Activated naive CD8-positive, alpha-beta T cell treated with anti-CD3 and anti-CD28 coated beads, Interleukin-2, amount 50 U/mL, for 16 hours (primary cell): ENCODE measurements at places on chromosomes 6 and 20.

- no peak for DNase-seq
Observed at GRCh38 chr6:119277052-119277451, 72.5 kb downstream of the MAN1A1 start.

- no peak for DNase-seq
Observed at GRCh38 chr6:15399641-15400470, 154.0 kb downstream of the JARID2 start.

DNA sequence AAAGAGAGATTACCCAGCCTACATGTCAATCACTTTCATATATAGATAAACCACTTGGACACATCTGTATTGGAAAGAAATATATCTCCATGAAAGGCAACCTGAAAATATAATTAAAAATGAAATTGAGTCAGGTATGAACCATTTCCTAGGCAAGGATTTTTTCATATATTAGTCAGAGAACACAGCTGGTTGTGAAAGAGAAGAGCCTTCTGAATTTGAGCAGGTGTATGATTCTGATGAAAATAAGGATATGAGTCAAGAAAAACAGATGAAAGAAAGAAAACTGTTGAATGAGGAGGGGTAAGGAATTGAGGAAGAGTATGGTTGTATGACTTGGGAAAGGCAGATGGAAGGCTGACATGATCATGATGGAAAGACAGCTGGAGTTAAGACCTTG is 441.1 kb downstream of the HAO1 start:
- DNase-seq, result no peak

GRCh38 chr20:37243937-37244571 is 17.6 kb downstream of the GHRH start:
- DNase-seq, result no peak

GRCh38 chr20:64168381-64169090 is 4.3 kb downstream of the MYT1 start:
- no peak for DNase-seq

DNA sequence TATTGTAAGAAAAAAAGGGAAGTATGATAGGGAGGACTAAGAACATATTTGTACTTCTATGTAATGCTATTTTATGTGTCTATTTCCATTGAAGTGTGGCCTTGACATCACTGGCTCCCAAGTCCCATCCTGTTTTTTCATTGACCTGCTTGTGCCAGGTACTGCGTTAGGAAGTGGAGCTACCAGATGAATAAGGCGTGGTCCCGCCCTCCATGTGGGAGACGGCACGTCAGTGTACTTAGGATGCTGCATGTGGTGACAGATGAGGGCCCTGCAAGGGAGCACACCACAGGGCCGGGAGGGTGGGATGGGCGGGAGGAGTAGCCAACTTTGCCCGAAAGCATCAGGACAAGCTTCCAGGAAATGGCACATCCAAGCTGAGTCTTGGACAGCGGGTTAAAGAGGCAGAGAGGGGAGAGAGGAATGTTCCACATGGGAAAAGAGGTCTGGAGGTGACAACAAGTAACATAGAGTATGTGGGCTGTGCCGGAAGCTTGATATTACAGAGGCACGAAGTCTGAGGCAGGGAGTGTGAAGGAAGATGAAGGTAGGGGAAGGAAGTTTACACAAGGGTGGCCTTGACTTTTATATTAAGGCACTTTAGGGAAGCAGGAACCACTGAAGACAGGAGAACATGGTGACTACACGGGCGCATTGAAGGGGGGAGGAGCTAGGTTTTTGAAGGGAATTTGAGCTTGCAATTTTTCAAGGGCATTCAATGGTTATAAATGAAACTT is 140.6 kb downstream of the MTHFD1L start:
- DNase-seq, result no peak
